HS-27A (cell line): ENCODE measurements at places on chromosomes 5 and 9.

- no peak for DNase-seq
These were observed 132.9 kb downstream of the LIFR start for GRCh38 chr5:38423276-38424147.

GRCh38 chr5:108623826-108624225 lies 123.9 kb upstream of the FER start:
- no peak for DNase-seq

DNA sequence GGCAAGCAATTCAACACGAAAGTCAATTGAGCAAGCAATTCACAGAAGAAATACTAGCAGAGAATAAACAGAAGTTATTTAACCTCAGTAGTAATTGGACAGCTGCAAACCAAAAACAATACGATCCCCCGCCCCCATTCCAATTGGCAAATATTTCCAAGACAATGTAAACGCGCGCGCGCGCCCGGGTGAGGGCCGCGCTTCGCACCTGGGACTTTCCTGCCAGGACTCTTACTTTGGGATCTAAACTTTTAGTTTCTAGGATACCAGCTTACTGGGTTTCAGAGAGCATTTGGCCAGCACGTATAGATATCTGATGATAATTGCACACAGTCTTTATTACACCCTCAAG lies 8.6 kb downstream of the RUFY1 start:
- no peak for DNase-seq

DNA sequence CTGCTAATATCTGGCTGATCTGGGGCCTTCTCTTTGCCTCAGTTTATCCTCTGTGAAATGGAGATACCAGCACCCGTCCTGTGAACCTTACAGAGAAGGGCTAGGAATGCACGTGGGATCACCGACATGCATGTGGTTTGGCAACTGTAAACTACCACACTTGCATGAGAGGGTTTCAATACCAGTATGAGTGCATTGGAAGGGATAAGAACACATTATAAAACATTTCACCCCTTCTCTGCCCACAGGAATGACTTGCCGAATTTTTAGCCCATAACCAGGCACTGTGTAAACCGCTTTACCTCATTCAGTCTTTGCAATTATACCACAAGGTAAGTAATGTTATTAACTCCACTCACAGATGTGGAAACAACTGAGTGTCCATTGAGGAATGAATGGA lies 8.9 kb upstream of the RAB14 start:
- no peak for DNase-seq

- DNase-seq = no peak
These were observed 19.8 kb downstream of the IL12B start for GRCh38 chr5:159310511-159310910.

DNA sequence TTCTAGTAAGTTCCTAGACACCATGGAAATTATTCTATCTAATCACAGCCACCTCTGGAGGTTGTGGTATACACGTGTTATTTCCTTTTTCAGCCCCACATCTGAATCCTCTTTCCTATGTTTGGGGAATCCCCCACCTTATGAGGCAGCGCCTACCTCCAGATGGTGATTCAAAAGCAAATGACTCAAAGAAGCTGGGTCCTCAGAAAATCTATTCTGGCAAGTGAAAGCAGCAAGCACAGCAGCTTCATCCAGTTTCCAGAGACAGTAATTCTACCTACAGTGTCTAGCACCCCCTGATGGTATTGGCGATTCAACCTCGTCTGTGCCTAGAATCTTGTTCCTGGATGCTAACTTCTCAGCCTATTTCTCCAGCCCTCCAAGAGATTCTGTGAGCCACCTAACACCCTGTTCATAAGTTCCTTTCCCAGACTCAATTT lies 43.0 kb downstream of the STRBP start:
- DNase-seq = no peak

GRCh38 chr9:99265691-99266090 lies 43.6 kb downstream of the SEC61B start:
- DNase-seq = no peak

- no peak for DNase-seq
These were observed 163.2 kb upstream of the ADAMTS16 start for GRCh38 chr5:4976902-4977301.

DNA sequence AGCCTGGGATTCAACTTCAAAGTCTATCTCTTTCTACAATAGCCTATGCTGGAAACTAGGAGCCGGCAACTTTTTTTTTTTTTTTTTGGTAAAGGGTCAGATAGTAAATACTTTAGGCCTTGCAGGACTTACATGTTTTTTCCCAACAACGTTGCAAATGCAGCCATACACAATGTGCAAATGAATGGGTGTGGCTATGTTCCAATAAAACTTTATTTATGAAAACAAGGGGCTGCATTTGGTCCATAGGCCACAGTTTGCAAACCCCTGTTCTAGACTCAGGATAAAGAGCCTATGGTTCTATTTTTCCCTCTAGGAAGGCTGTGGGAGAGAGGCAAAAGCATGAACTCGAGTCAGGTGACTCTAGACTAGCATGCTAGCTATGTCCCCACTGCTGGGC lies 189.1 kb downstream of the GABBR2 start:
- DNase-seq = no peak

- DNase-seq = no peak
These were observed 775.4 kb downstream of the SEMA5A start for GRCh38 chr5:8770431-8770830.
